Activated gamma-delta T cell treated with Interleukin-2 at 50 U/mL for 16 hours (primary cell): ENCODE measurements at places on chromosomes 13 and 19.

- DNase-seq: no peak
These were observed 2.8 kb downstream of the COL4A2 start for GRCh38 chr13:110309661-110310524.

GRCh38 chr13:23003446-23003845 is 177.3 kb upstream of the SGCG start:
- DNase-seq: no peak

DNA sequence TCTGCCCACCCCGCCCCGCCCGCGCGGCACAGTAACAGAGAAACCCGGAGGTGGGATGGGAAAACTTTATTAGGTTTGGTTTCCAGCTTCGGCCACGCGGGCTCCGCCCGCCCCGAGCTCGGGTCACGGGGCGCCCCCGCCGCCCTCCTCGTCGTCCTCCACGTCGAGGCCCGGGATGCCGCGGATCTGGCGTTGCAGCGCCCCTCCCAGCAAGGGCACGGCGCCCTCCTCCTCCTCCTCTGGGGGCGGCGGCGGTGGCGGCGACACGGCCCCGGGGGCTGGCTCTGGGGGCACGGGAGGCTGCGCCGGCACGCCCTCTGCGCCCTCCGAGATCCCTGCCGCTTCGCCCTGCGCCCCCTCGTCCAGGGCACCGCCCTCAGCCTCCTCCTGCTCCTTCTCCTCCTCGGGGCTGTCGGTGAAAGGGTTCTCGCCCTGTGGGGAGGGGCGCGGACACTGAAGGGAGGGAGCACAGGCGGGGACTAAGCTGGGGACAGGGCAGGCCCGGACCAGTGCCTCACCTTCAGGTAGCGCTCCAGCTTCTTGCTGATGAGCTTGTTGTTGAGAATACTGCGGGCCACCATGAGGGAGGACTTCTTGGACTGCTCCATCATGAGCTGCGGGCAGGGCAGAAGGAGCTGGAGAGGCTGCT is 536 bp upstream of the AKAP8 start:
- DNase-seq: no peak

- no peak for DNase-seq
These were observed 3.6 kb upstream of the GNG8 start for GRCh38 chr19:46639358-46640182.

DNA sequence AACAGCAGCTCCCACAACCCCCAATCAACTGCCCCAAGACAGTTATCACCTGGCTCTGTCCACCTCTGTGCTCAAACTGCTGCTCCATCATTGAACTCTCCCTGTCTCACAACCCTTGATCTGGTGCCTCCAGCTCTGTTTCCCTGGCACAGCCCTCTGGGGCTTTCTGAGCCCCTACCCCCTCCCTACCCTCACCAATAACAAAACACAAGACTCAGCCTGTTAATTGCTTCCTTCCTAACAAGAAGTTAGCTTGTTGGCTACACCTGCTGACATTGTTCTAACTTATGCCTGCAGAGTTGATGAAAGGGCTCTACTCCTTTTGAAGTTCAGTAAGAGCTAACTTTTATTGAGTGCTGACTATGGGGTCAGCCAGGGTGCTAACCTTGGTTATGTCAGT is 99.4 kb upstream of the FNDC3A start:
- no peak for DNase-seq

- DNase-seq: no peak
These were observed 30.3 kb downstream of the AP1M1 start for GRCh38 chr19:16227837-16228636.

DNA sequence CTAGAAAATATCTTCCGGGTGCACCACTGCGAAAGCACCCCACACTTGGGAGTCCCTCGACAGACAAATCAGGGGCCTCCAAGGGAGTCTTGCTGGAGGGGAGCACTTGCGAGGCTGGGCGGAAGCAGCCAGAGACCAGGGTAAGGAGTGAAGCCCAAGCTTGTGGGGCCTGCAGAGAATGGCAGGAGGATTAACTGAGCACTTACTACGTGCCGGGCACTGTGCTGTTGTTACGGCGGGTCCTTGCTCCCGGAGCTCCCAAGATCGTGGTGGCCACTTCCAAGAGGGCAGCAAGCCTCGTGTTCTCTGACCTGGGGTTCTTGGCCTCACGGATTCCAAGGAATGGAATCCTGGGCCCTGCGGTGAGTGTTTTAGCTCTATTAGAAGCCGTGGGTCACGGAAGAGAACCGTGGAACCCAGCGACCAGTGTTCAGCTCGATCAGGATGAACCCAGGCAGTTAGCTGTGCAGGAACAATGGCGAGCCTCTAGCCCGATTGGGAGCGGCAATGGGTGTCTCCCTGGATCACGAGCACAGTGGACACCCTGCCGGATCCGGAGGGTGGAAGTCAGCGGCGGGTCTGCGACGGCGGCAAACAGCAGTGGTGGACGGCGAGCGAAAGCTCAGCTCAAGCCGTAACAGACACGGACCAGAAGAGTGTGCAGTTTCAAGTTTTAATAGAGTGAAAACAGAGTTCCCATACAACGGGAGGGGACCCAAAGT is 9.6 kb downstream of the TTYH1 start:
- DNase-seq: no peak

GRCh38 chr13:40230833-40231266 is 435.6 kb downstream of the FOXO1 start:
- no peak for DNase-seq

- no peak for DNase-seq
These were observed 17.4 kb downstream of the ZNF586 start for GRCh38 chr19:57786906-57787305.

DNA sequence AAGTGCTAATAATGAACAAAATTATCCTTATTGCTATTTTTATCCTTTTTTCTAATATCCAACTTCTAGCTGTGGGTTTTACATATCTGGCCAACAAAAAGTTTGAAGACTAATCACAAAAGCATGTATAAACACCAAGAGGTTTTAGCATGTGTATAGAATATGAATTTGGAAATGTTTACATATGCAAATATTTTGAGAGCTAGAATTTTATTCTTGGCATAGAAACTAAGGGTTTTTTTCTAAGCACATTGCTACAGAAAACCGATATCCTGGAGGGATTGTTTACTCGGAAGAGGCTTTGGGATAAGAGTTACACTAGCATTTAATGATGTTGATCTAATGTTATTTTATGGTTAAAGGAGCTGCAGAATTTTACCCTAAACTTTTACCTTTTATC is 392.1 kb downstream of the EFNB2 start:
- DNase-seq: no peak

GRCh38 chr19:2478278-2478755 is 2.4 kb downstream of the GADD45B start:
- peak; percentile 50 for DNase-seq

DNA sequence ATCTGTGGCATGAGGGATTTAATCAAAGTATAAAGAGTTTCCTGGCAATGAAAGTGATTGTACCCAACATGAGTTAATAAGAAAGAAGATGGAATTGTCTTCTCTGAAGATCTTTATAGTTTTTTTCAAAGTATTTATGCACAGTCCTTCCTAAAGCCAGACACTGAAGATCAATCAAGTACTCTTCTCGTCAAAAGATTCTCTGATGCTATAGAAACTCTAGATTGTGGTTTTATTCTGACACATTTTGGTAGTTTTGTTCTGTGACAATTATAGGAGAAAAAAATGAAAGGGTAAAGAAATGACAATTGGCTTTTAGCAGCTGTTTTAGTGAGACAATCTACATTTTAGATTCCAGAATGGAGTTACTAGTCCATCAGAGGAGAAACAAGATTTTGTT is 10.4 kb upstream of the ENOX1 start:
- DNase-seq: no peak

DNA sequence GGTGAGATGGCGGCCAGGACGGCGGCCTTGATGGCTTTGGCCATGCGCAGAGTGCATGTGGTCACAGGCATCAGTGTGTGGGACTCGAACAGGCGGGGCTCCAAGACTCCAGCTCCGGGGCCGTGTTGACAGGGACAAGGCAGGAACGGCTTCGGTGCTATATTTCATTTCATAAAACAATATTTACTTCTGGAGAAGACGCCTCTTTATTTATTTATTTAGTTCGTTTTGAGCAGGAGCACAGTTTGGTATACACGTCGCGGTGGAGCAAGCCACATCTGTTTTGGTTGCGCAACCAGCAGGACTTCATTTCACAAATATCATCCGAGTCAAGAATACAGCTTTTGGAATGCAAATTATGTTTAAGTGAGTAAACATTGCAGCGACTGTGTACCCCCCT is 166.7 kb upstream of the TSHZ3 start:
- DNase-seq: no peak

DNA sequence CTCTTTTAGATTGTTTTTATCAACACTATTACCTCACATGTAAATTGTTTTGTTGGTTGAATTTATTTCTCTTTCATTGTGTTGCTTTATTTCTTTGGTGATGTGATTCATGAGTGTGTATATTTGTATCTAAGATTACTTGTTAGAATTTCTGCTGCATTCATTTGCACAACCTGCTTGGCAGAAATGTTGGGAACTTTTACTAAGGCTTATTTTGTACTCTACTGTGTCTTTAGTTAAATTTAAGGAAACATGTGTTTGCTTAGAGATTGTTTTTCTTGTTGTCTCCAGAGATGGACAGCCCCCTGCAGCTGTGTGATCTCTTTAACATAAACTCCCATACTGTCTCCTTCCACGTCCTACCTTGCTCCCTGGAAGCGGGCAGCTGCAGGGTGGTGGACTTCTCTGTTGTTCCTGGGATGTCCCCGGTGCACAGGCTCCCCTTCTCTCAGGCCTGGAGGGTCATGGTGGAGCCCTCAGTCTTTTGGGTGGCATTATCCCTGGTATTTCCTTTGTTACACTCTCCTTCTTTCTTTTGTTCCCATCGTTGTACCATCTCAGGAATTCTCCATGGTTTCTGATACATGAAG is 212.0 kb upstream of the SPRY2 start:
- DNase-seq: no peak

- DNase-seq: no peak
These were observed 100.9 kb downstream of the NDFIP2 start for GRCh38 chr13:79581870-79582315.

- no peak for DNase-seq
These were observed 367.3 kb downstream of the DCT start for GRCh38 chr13:94112227-94112626.

- no peak for DNase-seq
These were observed 148.3 kb downstream of the PDS5B start for GRCh38 chr13:32734511-32734910.

- DNase-seq: no peak
These were observed 46.9 kb downstream of the PAN3 start for GRCh38 chr13:28185256-28185655.

- DNase-seq: peak; percentile 56
These were observed 6.1 kb downstream of the IL4I1 start for GRCh38 chr19:49890349-49891311.

DNA sequence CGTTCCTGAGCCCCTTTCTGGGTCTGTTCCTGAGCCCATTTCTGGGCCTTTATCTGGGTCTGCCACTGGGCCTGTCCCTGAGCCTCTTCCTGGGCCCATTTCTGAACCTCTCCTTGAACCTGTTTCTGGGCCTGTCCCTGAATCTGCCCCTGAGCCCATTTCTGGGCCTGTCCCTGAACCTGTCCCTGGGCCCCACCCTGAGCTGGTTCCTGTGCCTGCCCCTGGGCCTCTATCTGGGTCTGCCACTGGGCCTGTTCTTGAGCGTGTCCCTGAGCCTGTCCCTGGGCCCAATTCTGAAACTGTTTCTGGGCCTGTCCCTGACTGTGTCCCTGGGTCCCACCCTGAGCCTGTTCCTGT is 40.4 kb upstream of the GRTP1 start:
- no peak for DNase-seq

DNA sequence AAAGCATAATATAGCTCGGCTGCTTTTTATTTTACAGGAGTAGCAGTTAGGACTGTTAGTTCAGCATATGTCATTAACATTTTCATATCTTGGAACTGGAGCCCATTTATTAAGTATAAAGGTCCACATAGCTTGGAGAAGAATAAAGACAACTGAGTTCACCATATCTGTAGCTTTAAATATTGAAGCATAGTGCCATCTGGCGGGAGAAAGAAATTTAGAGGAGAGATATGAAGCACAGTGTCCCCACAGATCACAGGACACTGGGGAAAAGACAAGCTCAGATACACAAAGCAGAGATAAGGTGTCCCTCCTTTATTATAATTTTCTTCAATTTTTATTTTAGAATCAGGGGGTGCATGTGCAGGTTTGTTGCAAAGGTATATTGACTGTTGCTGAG is 104.7 kb upstream of the FREM2 start:
- no peak for DNase-seq

DNA sequence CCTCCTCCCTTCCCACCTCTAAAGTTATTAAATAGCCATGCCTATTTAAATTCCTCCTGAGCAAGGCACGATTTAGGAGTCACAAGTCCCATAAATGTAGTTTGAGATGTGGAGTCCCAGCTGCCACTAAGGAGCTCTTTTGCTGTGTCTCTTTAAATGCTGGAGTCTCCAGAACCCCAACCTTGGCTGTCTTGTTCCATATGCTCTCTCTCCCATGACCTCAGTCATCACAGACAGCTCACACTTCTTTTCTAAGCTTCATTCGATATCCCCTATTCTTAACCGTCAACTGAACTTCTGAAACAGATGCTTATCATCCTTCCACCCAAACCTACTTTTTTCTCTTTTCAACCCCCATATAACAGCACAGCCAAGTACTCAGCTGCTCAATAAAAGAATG is 197.1 kb downstream of the VWA8 start:
- no peak for DNase-seq

- no peak for DNase-seq
These were observed 33.5 kb downstream of the ELL start for GRCh38 chr19:18488403-18488723.

- no peak for DNase-seq
These were observed 217.5 kb downstream of the TEX29 start for GRCh38 chr13:111537843-111538499.

- no peak for DNase-seq
These were observed 37.7 kb downstream of the LHFPL6 start for GRCh38 chr13:39565036-39565949.

DNA sequence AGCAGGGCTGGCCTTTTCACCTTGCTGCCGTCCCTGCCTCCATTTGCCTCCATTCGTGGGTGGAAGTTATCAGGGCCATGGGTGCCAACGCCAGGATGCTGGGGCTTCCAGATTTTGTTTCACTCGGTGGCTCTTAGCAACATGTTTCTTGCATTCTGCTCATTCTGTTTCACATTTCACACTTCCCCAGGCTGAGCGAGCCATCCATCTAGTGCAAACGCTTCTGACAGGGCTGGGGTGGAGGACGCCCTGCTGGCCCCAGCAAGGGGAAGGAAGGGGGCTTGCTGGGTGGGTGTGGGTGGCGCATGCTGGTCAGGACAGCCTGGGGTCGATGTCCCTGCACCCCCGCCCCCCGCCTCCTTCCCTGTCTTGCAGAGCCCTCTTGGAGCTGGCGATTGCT is 165.2 kb downstream of the URI1 start:
- no peak for DNase-seq

DNA sequence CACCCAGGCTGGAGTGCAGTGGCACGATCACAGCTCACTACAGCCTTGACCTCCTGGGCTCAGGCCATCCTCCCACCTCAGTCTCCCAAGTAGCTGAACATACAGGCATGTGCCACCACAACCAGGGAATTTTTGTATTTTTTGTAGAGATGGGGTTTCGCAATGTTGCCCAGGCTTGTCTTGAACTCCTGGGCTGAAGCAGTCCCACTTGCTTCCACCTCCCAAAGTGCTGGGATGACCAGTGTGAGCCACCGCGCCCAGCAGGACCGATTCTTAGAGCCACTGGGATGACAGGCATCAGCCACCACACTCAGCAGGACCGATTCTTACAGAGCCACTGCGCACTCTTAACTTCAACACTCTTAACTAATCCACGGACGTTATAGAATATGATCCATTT is 54.9 kb upstream of the RANBP3 start:
- no peak for DNase-seq

- DNase-seq: peak; percentile 91
These were observed 26.4 kb upstream of the TPT1 start for GRCh38 chr13:45367358-45367757.

GRCh38 chr13:60511637-60512036 is 114.6 kb downstream of the TDRD3 start:
- no peak for DNase-seq
